ENCODE measurements at places on chromosomes 12 and 14. TPM values are rescaled to one million over a fixed set of nuclear protein-coding genes. Genes with fewer than 3 reads are reported as not detected.

FAM90A1 gene
- total RNA-seq = 0.13 TPM

RTRAF gene
- 82.9 TPM for total RNA-seq

ANG gene
- total RNA-seq = 16.8 TPM

IL31 gene
- total RNA-seq = not detected

GPR132 gene
- total RNA-seq = not detected

CLEC12A gene
- total RNA-seq = not detected

LIN7A gene
- 0.13 TPM for total RNA-seq

PIGH gene
- total RNA-seq = 18.2 TPM

GLI1 gene
- total RNA-seq = 0.26 TPM

GUCY2C gene
- total RNA-seq = 0.11 TPM

RAPGEF3 gene
- 18.6 TPM for total RNA-seq

KRT78 gene
- not detected for total RNA-seq

STAB2 gene
- not detected for total RNA-seq

All from articular chondrocyte of knee joint (primary cell).